Pons (tissue), 1 donor: ENCODE measurements at places on chromosomes 16 and 17.

- DNase-seq, result no peak
These were observed 91.8 kb downstream of the ASIC2 start for GRCh38 chr17:33201283-33201682.

- no peak for DNase-seq
These were observed 5.1 kb downstream of the CFAP119 start for GRCh38 chr16:30756781-30757100.

DNA sequence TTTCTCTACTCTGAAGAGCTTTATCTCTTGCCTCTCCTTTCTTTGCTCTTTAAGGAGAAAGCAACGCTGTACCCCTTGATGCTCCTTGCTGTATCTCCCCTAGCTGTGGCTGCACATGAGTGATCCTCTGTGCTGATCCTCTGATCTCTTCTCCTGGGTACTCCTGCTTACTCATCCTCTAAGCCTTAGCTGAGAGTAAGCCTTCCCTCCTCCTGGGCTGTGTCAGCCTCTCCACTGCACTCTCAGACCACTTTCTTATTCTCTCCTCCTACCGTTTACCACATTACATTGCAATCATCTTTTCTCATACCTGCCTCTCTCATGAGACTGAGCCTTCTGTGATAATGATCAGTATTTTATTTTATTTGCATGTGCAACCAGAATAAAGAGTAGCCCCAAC is 25.1 kb downstream of the SOX9 start:
- no peak for DNase-seq

GRCh38 chr17:80882323-80882722 is 109.3 kb upstream of the CHMP6 start:
- no peak for DNase-seq

GRCh38 chr17:55898195-55898594 is 147.3 kb downstream of the PCTP start:
- no peak for DNase-seq

DNA sequence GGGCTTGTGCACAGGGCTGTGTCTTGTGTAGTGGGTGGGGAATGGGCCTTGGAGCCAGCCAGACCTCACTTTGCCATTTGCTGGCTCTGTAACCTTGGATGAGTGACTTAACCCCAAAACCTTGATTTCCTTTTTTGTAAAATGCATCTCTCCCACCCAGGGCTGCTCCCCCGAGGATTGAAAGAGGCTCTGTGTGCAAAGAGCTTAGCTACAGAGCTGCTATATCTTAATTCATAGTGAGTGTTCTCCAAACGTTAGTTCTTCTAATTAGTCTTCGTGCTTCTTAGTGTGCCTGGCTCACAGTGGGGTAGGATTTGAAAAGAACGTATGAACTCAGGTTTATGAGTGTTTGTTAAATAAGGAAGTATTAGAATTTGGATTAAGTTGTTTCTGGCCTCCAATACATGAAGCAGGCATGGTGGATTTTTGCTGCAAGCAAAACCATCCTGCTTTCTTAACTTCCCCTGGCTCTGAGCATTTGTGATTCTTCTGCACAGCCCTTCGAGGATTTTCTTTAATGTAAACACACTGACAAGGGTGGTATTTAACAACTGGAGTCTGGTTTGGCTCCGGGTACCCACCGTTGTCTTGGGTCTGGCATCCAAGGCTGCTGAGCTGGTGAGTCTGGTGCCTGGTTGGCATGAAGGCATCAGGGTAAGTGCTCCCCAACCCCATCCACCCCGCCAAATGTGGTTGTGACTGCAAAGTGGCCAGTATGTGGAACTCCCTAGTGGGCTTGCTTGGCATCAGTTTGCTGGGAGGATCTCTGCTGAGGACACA is 29.7 kb downstream of the KSR1 start:
- DNase-seq, result no peak

DNA sequence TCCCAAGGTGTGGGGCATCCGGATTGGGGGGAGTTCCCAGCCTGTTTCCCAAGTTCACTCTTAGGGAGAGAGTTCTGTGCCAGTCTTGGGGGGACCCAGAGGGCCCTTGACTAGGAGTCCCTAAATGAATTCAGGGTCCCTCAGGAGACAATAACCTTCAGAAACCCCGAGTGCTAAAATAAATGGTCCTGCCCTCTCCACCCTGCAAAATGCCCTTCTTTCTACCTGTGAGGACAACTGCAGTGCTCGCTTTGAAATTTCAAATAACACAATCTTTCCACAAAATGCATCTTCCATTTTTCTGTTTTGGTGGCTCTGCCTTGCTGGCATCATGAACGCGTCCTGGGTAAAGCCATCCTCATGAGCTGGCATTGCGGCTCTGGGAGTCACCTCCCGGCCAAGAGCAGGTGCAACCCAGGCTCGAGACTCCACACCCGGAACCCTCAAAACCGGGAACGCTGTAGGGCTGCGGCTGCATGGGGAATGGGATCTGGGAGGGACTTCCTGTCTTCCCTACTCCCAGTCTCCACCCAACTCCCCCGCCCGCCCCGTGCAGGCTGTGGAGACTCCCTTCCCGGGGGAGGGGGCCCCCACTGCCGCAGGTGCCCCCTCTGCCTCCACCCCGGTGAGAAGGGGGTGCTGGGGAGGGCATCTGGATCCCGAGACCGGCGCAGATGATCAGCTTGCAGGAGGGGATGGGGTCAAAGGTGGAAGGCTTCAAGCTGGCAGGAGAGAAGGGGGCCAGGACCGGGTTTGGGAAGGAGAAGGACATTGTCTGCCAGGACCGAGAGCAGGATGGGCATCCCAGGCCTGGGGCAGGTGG is at the start of gene ZNF205:
TSS of gene ZNF205 (plus strand) at position 529 of the 823 bp plus-strand sequence. CDS start 845 bp downstream, outside the sequence.
- DNase-seq, result peak; percentile 68

DNA sequence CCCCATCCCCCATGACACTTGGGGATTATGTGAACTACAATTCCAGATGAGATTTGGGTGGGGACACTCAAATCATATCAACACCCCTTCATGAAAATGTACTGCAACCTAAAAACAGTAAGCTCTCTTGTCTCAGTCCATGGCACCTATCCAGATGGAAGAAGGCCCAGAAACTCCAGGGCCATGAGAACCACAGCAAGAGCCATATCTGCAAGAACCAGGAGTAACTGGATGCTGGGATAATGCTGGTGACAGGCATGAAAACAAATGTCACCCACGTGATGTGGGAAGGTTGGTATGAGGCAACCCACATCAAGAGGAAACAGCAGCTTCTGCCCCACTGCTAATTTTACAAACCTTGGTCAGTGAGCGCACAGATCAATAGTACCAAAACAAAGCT is 400.1 kb upstream of the ERCC4 start:
- DNase-seq, result no peak

GRCh38 chr16:89192956-89193575 is 7.3 kb downstream of the SLC22A31 start:
- no peak for DNase-seq

- peak; percentile 41 for DNase-seq
These were observed 65.2 kb upstream of the SMIM36 start for GRCh38 chr17:55576237-55576995.

GRCh38 chr17:65023791-65024190 is 32.7 kb downstream of the GNA13 start:
- DNase-seq, result no peak

GRCh38 chr16:73215678-73216377 is 167.9 kb upstream of the ZFHX3 start:
- no peak for DNase-seq
